ENCODE measurements at places on chromosomes 7 and 10. TPM values are rescaled to one million over a fixed set of nuclear protein-coding genes. Genes with fewer than 3 reads are reported as not detected.
A peak's percentile ranks its signal among the peaks of the same experiment; 100 is the strongest.

The SFTPD gene
- total RNA-seq: not detected

DNA sequence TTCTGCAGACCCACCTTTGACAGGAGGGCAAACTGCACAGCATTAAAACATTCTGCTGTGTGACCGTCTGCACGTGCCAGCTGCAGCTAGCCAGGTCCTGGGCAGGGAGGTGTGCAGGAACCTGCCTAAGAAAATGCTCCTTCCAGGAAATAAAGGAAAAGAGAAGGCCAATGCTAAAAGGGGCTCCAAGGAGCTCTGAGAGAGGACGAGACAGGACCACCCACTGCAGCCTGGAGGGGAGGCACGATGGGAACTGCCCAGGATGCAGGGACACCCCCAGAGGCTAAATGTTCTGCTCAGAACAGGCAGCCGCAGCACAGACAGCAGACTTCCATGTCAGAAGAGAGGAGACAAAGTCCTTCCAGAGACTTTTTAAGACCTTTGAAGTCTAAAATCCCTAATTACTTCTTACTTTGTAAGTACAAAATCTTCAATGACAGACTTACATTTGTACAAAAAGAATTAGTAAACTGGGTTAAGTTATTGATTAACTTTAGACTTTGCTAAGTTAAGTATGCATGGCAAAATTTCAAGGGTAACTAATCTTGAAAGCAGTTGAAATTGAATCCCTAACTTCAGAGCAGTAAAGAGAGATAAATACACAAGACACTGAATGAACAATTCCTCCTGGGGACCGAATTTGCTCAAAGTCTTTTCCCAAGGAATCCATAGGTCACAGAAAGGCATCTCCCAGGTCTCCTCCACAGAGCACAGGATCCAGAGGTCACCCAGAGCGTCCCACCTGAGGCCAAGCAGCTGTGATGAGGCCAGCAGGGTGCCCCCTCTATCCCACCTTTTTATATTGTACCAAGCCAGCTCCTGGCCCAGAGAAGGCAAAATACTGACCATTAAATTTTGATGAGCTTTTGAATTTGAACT, 21.5 kb downstream of the HSPA12A start:
- peak; percentile 31 for DNase-seq

The NPSR1 gene
- not detected for total RNA-seq

The NPFFR1 gene
- total RNA-seq: not detected

The LIPK gene
- total RNA-seq: not detected

DNA sequence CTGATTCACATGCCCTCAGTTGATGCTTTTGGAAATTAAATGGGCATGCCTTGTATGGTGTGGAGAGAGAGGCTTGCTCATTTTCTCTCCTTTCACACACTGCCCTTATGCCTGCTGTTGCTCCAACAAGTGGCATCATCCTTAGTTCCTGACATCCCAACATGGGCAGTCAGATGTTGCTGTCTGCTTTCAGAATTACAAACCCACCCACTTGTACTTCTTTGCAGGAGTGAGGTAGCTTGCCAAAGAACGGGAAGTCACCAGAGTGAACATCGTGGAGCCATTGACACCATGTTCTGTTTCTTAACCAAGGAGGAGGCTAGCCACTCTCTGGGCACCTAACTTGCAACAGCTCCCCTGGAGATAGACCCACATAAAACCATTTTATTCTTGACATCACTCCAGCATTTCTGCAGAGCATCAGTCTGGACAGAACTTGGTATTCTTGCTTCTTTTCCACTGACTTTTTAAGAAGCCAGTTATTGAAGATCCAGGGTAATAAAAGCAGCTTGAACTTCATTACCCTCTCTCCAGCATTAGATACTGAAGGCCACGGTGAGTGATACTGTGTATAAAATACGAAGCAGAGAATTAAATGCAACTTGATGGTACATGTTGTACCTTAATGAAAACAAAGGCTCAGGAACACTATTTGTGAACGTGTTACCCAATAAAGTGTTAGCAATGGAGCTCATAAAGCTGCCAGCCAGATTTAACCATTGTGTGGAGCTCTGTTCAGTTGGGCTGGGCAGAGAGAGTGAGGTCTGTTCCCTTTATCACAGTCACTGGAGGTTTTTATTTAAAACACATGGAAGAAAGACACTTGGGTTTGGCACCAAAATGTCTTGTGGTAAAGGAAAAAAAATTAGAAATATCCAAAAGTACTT, 195.8 kb upstream of the HABP2 start:
- no peak for DNase-seq

Data from SJSA1 (cell line).